ENCODE measurements at places on chromosomes 1 and 21.
A peak's percentile ranks its signal among the peaks of the same experiment; 100 is the strongest.

GRCh38 chr1:15272009-15272781 is 25.2 kb downstream of the FHAD1 start:
- peak; percentile 25 for DNase-seq

DNA sequence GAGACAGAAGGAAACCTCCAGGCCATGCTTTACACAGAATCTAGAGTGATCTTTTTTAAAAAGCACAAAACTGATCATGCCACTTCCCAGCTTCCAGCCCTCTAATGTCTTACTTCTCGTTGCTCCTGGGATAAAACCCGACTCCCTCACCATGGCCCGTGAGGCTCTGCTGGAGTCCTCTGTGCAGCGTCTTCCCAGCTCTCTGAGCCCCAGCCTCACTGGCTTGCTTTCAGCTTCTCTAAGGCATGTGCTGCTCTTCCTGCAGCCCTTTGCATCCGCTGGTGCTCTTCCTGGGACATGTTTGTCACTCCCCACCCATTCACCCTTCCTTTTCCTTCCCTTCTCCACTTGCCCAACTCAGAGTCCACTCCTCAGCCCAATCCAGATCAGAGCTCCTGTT is 184.1 kb downstream of the AK5 start:
- DNase-seq, result no peak

DNA sequence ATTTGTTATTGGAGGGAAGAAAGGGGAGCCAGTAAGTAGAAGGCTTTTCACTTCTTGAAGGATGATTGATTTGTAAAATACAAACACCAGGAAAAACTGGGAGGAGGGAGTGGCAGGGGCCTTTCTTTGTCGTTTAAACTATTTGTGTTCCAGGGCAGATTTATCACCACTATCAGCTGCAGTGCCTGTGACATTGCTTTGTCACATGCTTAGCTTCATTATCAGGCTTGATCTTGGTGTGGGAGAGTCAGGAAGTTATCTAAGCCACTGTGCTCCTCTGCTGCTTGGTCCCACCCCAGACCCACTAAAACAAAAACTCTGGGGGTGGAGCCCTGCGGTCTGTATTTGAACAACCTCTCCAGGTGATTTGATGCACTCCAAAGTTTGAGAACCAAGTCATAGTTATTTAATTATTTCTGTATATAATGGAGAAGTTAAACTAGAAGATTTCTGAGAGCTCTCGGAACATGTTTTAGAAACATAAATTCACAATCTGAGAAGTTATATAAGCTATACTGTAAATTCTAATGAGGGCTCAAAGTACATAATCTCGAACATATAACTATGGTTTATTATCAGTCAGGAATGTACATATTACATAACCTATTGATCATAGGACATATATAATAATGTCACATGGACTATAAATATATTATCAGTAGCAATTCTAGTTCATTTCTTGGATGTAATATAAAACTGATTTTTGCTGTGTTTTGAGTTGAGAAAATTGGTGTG is 87.9 kb downstream of the CDC14A start:
- DNase-seq, result peak; percentile 84

GRCh38 chr1:112478314-112478713 is 30.5 kb upstream of the WNT2B start:
- DNase-seq, result no peak

GRCh38 chr1:33273406-33273805 is 17.1 kb downstream of the ZNF362 start:
- DNase-seq, result no peak

- no peak for DNase-seq
Measured at GRCh38 chr1:156489166-156489934, 11.2 kb downstream of the MEF2D start.

All from T-helper 2 cell treated with Interferon-gamma antibody and Interleukin-4, amounts not matched to agents 5 μg/mL and 100 μg/mL, for 36 hours (primary cell).